ENCODE measurements at places on chromosomes 4 and X. TPM values are rescaled to one million over a fixed set of nuclear protein-coding genes. Genes with fewer than 3 reads are reported as not detected.

DNA sequence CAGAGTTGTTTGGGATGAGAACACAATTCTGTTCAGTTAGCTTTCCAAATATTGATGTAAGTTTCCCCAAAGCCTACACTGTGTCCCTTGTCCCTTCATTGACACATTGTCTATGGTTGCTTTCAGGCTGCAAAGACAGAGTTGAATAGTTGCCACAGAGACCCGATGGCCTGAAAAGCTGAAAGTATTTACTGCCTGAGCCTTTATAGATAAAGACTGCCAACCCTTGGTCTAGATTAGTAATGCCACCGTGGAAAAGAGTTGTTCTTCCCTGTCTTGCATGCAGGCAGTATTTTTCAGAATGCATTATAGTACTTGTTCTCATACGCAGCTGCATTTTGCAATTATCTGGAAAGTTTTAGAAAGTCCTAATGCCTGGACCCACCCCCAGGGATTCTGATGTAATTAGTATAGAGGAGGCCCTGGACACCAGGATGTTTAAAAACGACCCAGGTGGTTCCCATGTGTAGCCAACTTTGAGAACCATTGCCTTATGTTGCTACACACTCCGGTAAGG lies 180.8 kb downstream of the FRMPD4 start:
- DNase-seq: no peak

DNA sequence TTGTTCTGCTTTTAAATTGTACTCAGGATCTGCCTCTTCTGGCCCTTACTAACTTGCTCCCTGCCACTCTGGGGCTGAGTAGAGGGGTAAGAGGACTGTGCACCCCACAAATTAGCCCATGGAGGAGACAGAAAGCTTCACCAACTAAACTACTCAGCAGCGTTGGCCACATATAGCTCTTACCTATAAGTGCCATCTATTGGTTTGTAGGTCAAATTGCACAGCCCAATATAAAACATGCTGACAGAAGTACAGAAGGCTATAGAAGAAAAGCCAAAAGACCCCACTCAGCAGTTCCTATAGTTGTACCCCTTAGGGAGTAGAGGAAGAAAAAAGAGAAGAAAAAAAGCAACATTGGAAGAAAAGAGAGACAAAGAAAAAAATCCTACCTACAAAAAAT lies 341.2 kb upstream of the FMR1 start:
- no peak for DNase-seq

DNA sequence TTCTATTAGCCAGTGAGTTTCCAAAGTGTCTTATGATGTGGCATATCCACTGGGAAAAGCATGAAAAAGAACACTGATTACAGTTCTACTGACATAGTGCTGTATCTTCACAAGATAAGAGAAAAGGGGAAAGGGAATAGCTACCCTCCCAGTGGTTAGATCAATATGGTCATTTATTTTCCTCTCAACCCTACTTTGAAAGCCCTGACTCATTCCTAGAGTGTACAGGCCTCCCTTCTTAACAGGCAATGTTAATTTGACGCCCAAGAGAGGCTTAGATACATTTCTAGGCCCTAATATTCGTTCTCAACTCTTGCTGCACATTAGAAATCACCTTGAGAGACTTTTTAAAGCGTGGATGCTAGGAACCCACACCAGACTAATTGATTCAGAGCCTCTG lies 20.4 kb upstream of the BRS3 start:
- DNase-seq: no peak

- DNase-seq: no peak
Measured at GRCh38 chr4:188107931-188108843, 1.2 kb downstream of the TRIML2 start.

DNA sequence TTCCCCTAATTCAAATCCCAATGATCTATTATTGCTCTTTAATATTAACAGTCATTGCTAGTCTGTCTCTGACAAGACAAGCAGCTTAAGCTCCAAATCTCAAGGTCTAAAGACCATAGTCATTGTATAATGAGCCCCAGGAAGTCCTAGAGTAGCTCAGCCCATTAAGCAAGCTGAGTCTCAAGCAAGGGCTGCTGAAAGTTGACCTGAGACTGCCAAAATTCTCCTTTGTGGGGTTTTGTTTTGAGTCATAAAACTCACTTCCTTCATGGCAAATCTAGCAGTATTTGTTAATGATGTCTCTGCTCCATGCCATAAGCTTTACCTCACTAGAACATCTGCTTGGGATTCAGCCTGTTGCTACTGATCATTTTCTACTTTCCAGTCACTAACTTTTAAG lies 313.2 kb downstream of the ANTXR2 start:
- DNase-seq: no peak

DNA sequence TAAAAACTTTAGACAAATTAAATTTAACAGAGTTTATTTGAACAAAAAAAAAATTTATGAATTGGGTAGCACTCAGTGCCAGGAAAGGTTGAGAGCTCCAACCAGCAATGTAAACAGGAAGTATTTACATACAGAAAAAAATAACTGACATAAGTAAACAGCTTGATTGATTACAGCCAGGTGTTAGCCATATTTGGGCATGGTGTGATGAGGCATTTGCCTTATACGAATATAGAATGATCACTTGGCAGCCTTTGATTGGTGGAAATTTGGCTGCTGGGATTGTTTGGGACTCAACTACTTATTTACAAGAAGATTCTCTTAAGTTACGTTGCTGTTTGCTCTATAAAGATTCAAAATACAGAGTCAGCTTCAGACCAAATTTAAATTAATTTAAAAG lies 172.0 kb downstream of the ADAM29 start:
- no peak for DNase-seq

The NPY5R gene
- total RNA-seq: not detected

The GUCY1A1 gene
- total RNA-seq: not detected

The ZFYVE28 gene
- 6.2 TPM for total RNA-seq

All from activated naive CD4-positive, alpha-beta T cell treated with anti-CD3 and anti-CD28 coated beads for 36 hours (primary cell).